ENCODE measurements at places on chromosomes 12 and 14.

DNA sequence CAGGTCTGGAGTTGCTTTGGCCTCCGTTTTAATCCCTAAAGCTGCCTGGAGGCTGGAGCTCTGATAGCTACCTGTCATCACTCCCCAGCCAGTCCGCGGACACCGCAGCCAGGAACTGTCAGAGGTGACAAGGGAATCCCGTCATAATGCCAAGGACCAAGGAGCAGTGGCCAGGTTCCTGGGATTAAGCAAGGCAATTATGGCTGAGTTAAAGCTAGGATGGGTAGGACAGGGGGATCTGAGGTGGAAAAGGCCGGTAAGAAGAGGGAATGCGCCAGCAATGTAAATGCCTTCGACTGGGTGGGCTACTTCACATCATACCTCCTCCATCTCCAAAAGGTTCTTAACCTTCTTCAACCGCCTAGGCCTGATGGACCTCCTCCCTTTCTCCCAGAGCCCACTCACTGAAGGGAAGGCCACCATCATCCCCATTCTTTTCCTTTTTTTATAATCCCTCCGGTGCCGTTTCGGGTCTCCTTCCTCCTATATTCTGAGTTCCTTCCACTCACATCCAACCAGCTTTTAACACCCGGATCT, 1.9 kb downstream of the PPP1R3E start:
- peak; percentile 55 for DNase-seq

DNA sequence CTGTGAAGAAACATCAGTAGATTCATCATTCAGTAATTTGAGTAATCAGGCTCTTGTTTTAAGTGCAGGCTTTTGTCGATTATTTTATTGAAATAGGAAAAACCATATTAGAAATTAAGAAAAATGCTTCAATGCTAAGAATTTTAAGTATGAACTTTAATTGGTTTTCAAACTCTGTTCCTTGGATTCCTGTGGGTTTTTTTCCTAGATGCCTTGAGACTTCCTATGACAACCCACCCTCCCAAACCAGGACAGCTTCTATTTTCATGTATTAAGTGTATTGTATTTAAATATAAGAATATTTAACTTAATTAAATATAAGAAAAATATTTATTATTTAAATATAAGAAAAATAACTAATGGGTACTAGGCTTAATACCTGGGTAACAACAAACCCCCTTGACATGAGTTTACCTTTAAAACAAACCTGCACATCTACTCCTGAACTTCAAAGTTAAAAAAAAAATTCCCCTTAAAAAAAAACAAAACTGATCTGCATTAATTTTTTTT, 3.0 kb downstream of the ARHGAP5 start:
- DNase-seq, result no peak

- DNase-seq, result no peak
Measured at GRCh38 chr14:21673718-21674117, at the start of gene OR4E1. Gene OR4E1 (minus strand): TSS chr14:21673818. CDS start chr14:21670935, 2,883 bp downstream.

- DNase-seq, result no peak
Measured at GRCh38 chr14:32865827-32866376, 72.8 kb upstream of the NPAS3 start.

DNA sequence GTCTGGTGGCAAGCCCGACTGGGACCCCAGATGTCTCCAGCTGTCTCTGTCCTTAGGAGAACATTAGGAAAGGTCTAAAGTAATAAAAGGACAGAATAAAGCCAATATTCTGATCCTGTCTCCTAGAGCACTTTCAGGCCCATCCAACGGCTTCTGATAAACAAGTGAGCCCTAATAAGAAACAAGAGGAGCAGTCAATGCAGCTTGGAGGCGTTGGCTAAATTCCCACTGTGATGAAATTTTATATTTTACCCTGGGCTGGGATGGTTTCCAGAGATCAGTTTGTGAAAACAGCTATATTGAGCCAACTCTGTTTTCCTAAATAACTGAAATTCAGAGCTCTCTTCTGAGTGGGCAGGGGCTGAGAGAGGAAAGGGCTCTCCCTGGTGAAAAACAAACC, 55.5 kb upstream of the SRRM4 start:
- no peak for DNase-seq

- DNase-seq, result no peak
Measured at GRCh38 chr12:83224012-83224411, 537.3 kb downstream of the TMTC2 start.

Measured in K562 (cell line).